ENCODE measurements at places on chromosomes 13 and 19. TPM values are rescaled to one million over a fixed set of nuclear protein-coding genes. Genes with fewer than 3 reads are reported as not detected.

Gene ATP4A
- not detected for total RNA-seq

Gene EID2B
- 7.5 TPM for total RNA-seq

Gene MYH14
- total RNA-seq, result under 0.01 TPM

Gene LILRA6
- total RNA-seq, result 0.27 TPM

Gene TNFSF11
- total RNA-seq, result not detected

Gene STOML3
- 0.54 TPM for total RNA-seq

Gene C13orf42
- not detected for total RNA-seq

Gene C1QTNF9
- total RNA-seq, result under 0.01 TPM

Gene ZNF429
- 26.1 TPM for total RNA-seq

Gene SERPINE3
- under 0.01 TPM for total RNA-seq

Gene MAP3K10
- 8.3 TPM for total RNA-seq

Gene METTL21C
- not detected for total RNA-seq

Gene FCER2
- 2.7 TPM for total RNA-seq

Gene LONP1
- total RNA-seq, result 78.6 TPM

Gene ZNF181
- total RNA-seq, result 15.6 TPM

Gene TLE6
- total RNA-seq, result 0.27 TPM

Gene DNAAF3
- 1.3 TPM for total RNA-seq

Gene ZNF792
- 36.9 TPM for total RNA-seq

Gene SIGLEC10
- 6.7 TPM for total RNA-seq

Gene RASAL3
- total RNA-seq, result 66.8 TPM

Gene FFAR1
- 0.27 TPM for total RNA-seq

Gene ELAVL3
- 0.27 TPM for total RNA-seq

Gene MAG
- total RNA-seq, result 0.27 TPM

Gene LILRB4
- total RNA-seq, result 0.81 TPM

Gene FBXO17
- total RNA-seq, result 0.27 TPM

Gene NAPSA
- total RNA-seq, result 0.27 TPM

Gene CABP5
- not detected for total RNA-seq

Gene SLC7A10
- under 0.01 TPM for total RNA-seq

Gene ASF1B
- total RNA-seq, result 15.6 TPM

Gene ZNF780A
- 3.8 TPM for total RNA-seq

Gene KIR3DL2
- under 0.01 TPM for total RNA-seq

Gene LGALS14
- under 0.01 TPM for total RNA-seq

Gene CXCL17
- not detected for total RNA-seq

Gene SLC8A2
- under 0.01 TPM for total RNA-seq

Gene BICRA
- 10.8 TPM for total RNA-seq

Gene NOTCH3
- total RNA-seq, result 7.5 TPM

Gene MAST1
- 7.3 TPM for total RNA-seq

Gene SLC10A2
- total RNA-seq, result not detected

Gene LYL1
- 305 TPM for total RNA-seq

Gene PBX4
- 4.8 TPM for total RNA-seq

Gene AMER2
- total RNA-seq, result under 0.01 TPM

Gene LRG1
- total RNA-seq, result 0.54 TPM

Gene PAF1
- 68.4 TPM for total RNA-seq

Gene ZNF600
- total RNA-seq, result 7.0 TPM

Gene CRTC1
- total RNA-seq, result 6.7 TPM

Gene CGB8
- not detected for total RNA-seq

Gene KIR2DL1
- total RNA-seq, result not detected

Gene F2RL3
- 2.4 TPM for total RNA-seq

Gene HSH2D
- 160 TPM for total RNA-seq

Gene FGF9
- total RNA-seq, result under 0.01 TPM

Gene CYP2A7
- total RNA-seq, result not detected

Gene DDA1
- total RNA-seq, result 12.4 TPM

Gene COL4A2
- 0.27 TPM for total RNA-seq

Measured in hematopoietic multipotent progenitor cell (in vitro differentiated cells).